ENCODE measurements at places on chromosomes 2 and 18.

DNA sequence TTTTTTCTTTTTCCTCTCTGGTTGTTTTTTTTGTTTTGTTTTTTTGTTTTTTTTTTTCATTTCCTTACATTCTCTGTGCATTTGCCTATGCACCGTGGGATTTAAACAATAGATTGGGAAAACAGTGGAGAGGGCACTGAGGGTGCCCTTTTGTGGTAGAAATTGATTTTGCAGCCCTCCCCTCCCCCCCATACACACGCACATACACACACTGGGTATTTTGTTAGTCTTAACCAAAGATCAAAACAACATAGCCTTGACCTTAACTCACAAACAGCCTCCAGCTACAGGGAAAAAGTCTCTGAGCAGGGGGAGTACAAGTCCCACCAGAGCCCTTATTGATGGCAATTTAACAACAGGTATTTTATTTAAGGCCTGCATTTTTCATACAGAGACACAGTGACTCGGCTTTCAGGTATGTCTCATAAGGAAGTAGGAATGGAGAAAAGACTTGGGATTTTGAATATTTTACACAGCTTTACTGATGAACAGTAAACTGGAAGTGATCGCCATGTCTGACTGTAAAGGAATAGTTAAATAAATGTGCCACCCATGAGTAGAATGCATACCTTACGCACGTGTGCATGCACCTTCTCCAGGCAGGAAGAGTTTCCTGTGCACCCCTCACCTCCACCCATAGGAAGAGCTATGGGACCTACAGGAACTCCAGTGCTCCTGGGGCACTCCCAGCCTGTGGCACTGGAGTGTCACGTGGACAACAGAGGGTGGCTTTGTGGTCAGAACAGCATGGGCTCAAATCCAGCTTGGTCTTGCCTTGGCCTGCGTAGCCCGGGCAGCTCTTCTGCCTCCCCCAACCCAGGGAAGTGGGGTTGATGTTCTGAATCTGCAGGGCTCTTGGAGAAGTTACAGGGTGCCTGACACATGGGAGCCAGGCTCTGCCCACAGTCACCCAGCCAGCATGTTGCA lies 266.4 kb downstream of the ANAPC1 start:
- no peak for DNase-seq

DNA sequence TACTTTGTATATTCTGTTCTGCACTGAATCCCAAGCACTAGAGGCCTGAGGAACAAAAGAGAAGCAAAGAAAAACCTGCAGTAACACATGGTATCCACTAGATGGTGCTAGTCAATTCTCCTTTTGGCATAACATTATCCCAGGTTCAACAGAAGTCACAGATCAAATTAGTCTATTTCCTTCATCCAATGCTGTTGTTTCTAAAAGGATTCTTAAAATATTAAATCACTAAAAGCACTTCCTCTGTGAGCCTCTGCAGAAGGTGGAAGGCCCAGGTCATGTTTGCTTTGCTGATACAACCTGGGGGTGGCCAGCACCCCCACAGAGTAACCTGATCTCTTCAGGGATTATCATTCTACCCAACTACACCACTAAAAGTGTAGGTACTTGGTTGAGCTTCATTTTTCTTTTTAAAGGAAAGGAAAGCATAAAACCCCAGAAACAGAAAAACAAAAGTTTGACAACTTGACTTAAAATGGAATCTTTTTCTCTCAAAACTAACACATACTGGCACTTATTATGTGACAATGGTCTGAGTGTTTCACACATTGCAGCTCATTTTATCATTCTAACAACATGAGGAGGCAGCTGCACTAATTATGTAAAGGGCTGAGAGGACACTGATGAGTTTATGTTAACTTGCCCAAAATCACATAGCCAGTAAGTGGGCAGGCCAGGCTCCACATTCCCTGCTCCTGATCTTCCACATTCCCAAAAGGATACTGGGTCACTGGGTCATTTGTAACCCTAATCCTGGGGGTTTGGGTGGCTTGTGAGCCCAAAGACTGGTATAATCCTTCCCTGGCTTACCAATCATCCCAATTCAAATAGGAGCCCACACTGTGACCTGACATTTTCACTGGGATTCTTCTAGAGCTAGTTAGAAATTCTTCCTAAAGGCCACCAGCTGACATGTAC lies 66.8 kb upstream of the DNER start:
- peak; percentile 55 for DNase-seq

GRCh38 chr18:48548921-48549320 lies 10.1 kb downstream of the CTIF start:
- no peak for DNase-seq

- no peak for DNase-seq
Observed at GRCh38 chr18:48901145-48902022, 49.4 kb downstream of the SMAD7 start.

GRCh38 chr2:121825003-121825950 lies 69.8 kb downstream of the TSN start:
- no peak for DNase-seq

- no peak for DNase-seq
Observed at GRCh38 chr2:26395394-26395793, 6.3 kb upstream of the DRC1 start.

DNA sequence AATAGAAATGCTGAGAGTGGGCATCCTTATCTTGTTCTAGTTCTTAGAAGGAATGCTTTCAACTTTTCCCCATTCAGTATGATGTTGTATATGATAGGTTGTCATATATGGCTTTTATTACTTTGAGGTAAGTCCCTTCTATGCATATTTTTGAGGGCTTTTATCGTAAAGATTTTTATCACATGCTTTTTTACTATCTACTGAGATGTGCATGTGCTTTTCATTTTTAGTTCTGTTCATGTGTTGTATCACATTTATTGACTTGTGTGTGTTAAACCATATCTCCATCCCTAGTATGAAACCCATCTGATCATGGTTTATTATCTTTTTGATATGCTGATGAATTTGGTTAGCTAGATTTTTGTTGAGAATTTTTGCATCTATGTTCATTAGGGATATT lies 1008.8 kb downstream of the CNTNAP5 start:
- no peak for DNase-seq

- no peak for DNase-seq
Observed at GRCh38 chr2:96092951-96093350, 23.4 kb downstream of the ADRA2B start.

DNA sequence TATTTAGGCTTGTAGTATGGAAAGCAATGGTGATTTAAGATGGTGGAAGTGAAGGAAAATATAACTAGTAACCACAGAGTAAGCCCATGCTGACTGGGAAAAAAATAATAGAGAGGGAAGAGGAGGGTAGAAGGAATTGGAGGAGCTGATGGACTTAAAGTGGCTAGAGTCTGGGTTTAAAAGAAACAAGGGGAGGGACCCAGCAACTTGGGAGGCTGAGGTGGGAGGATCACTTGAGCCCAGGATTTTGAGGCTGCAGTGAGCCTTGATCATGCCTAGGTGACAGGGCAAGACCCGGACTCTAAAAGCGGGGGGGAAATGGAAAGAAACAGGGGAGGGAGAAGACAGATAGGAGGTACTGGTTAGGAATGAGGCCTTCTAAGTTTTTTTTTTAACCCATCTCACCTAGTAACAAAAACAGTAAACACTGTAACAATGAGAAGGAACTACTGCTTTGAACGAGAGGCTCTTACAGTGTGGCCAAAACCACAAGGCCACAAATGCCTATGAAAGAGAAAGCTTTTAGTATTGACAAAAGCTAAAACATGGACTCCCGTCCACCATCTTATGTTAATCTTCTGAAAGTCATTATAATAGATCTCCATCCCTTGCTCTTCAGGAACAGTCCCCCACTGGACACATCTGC lies 26.6 kb downstream of the METTL8 start:
- no peak for DNase-seq

GRCh38 chr2:171109571-171109970 lies 51.1 kb downstream of the TLK1 start:
- DNase-seq, result no peak

GRCh38 chr2:48851161-48851560 lies 95.6 kb upstream of the LHCGR start:
- no peak for DNase-seq
